ENCODE measurements at places on chromosomes 5 and 9. TPM values are rescaled to one million over a fixed set of nuclear protein-coding genes. Genes with fewer than 3 reads are reported as not detected.

- DNase-seq = no peak
Observed at GRCh38 chr5:72822944-72823343, 6.5 kb downstream of the TNPO1 start.

GRCh38 chr5:113359419-113359818, 75.4 kb downstream of the TSSK1B start:
- no peak for DNase-seq

DNA sequence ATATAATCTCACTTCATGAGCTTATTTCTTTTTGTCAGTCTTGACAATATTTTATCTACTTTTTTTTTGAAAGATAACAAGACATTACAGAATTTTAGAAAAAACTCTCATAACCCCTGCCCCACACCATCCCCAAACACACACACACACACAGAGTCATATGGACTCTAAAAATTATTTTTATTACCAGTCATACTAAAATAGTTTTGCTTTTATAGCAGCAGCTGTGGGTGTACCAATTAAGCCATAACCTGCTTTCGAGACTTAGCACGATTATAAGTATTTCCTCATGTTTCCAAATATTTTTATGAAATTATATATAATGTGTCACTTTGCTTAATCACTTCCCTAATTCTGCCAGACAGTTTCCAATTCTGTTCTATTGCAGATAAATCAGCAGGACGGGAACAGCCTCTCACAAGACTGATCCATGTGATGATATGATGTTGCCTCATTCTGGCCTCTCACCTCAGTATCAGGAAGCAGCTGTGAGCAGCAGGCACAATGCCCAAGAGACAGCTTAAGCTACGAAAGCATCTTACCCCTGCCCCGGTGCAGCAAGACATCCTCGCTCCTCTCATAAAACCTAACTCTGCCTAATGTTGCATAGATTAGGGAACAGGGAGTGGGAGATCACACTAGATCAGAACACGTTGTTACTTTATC, 7.0 kb downstream of the PDCL start:
- DNase-seq = no peak

GRCh38 chr5:10618311-10618710, 54.4 kb downstream of the ANKRD33B start:
- DNase-seq = no peak

SPINK5 gene
- 1.5 TPM for polyA plus RNA-seq

DNA sequence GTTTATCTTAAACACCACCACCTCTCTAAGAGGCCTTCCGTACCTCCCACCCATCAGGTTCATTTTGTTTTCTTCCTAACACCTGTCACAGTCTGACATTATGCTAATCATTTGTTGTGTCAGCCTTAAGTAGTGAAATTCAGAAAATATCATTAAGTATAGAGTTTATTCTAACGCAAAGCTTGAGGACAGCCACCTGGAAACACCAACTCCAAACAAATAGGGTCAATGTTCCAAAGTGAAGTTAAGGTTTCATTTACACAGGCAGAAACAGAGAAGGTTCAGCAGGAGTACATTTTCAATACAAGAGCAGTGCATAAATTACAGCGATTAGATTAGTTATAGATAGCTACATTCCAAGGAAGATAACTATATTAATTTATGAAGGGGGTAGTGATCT, 1.3 kb upstream of the SMC5 start:
- DNase-seq = no peak

Data from left lung (tissue), 14 donors.